NCI-H524 treated with DMSO at 0.1 percent for 48 hours (cell line): ENCODE measurements at places on chromosomes 7 and 10.

GRCh38 chr7:141585592-141586510, 34.6 kb downstream of the AGK start:
- no peak for DNase-seq

GRCh38 chr7:15801551-15801950, 115.1 kb upstream of the MEOX2 start:
- no peak for DNase-seq

GRCh38 chr7:137986252-137987017, 15.5 kb downstream of the CREB3L2 start:
- DNase-seq: no peak

DNA sequence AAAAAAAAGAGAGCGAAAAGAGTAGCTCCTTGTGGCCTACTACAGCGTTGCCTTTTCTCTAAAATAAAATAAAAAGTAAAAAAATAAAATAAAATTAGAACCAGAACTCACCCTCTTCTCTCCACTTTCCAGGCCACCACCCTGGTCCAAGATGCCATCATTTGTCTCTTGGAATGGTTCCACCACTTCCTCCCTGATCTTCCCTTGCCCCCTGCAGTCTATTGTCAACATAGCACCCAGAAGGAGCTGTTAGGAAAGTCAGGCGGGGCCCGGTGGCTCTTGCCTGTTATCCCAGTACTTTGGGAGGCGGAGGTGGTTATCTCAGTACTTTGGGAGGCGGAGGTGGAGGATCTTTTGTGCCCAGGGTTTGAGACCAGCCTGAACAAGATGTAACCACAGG, 7.6 kb upstream of the GRID2IP start:
- DNase-seq: no peak

- DNase-seq: no peak
Observed at GRCh38 chr7:28922624-28923331, 35.4 kb downstream of the TRIL start.

GRCh38 chr7:106140406-106141173, 28.5 kb upstream of the SYPL1 start:
- peak; percentile 67 for DNase-seq

DNA sequence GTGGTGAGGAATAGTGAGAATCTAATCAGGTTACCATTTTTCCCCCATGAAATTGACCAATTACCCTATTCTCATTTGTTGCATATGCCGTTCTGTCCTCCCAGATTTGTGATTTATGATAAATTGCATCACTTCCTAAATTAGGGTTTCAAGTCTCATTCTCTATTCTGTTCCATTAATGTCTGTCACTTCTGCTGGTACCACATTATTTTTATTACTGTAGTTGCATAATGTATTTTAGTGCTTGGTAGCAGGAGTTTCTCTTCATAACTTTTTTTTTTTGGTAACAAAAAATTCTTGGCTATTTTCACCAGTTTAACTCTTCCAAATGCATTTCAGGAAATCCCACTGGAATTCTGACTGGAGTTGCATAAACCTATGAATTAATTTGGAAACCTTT, 44.0 kb upstream of the FAM133B start:
- DNase-seq: no peak

DNA sequence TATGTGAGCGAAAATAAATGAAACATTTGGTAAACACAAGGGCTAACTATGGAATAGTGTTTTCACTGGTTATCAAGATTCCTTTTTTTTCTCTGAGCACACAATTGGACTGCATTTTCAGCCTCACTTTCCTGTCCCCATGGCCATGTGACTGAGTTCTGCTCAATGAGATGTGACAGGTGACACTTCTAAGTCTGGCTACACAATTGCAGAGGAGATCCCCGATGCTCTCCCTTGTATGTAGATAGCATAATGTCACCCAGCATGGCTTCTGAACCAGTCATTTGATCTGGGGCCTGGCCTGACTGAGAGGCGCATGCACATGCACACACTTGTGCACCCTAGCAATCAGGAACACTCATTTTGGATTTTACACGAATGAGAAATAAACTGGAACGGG, 581.8 kb downstream of the GRID1 start:
- no peak for DNase-seq

DNA sequence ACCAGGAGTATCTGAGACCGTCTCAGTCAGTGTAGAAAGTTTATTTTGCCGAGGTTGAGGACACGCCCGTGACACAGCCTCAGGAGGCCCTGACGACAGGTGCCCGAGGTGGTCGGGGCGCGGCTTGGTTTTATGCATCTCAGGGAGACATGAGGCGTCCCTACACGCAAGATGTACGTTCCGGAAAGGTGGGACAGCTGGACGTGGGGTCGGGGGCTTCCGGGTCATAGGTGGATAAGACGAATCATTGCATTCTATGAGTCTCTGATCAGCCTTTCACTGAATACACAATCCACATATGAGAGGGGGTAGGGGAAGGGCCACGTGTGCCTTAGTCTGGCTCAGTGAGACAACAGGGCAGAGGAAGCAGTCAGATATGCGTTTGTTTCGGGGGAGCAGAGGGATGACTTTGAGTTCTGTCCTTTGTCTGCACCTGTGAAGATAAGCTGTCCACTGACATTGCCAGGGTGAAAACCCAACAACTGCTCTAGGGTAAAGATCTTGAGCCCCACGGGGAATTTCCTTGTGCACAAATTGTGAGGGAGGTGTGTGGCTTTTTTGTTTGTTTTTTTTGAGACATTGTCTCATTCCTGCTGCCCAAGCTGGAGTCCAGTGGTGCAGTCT, 66.2 kb downstream of the DNAJB6 start:
- DNase-seq: no peak

DNA sequence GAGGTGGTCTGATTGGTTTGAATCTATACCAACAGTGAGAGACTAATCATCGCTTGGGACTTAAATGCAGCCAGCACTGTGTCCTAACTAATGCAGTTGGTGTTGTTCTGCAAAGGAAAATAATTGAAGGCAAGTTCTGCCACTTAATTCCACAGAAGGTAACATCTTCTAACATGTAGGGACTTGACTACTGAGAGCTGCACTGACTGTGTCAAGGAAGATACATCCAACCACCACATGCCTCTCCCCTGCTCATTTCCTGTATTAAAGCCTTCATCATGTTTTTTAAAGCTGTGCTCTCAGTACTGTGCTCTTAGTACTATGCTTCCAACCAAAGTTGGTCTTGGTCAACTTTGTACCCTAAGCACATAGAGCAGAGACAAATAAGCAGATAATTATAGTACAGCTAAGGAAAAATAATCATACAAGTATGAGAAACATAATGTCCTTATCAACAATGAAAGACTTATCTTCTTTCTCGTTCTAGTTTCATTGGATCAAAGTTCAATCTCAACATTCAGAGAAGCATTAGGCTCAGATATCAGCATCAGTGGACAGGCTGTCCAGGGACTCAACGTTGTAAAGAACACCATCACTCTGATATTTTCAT, 2.8 kb upstream of the CYP3A4 start:
- no peak for DNase-seq

GRCh38 chr7:107014387-107015023, 30.0 kb upstream of the PRKAR2B start:
- DNase-seq: no peak

DNA sequence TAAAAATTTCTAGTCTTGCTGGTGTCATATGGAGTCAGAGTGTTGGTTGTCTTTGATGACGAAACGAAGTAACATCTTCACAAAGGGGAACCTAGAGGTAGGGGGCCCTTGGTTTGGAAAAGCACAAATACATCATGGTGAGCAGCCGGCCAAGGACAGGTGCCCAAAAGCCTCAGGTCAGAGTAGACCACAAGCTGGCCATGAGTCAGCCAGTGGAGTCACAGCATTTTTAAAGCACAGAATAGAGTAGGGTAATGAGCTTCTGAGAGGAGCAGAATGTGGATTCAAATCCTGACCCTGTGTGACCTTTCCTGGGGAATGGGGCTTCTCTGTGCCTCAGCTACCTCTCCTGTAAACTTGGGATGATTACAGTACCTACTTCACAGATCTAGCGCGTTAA, 5.3 kb downstream of the CAMK2B start:
- no peak for DNase-seq

- no peak for DNase-seq
Observed at GRCh38 chr7:135712796-135713195, 15.2 kb downstream of the SLC13A4 start.

- DNase-seq: no peak
Observed at GRCh38 chr7:73429622-73430505, 3.7 kb upstream of the FZD9 start.

DNA sequence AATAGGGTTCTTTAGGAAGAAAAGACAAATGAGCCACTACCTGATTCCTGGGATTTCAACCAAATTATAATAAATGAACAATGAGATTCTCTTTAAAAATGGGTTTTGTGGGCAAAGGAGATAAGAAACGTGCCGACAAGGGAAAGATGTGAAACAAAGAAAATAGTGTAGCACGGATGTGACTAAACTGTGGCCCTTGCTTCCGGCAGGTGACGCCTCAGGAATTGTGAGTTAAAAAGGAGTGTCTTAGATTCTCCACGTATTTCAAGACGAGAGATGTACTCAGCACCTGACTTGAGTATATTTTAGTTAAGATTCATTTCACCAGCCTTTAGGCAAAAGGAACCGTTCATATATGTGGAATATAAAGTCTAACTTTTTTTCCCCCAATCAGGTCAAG, 75.9 kb downstream of the DNAH11 start:
- DNase-seq: no peak

DNA sequence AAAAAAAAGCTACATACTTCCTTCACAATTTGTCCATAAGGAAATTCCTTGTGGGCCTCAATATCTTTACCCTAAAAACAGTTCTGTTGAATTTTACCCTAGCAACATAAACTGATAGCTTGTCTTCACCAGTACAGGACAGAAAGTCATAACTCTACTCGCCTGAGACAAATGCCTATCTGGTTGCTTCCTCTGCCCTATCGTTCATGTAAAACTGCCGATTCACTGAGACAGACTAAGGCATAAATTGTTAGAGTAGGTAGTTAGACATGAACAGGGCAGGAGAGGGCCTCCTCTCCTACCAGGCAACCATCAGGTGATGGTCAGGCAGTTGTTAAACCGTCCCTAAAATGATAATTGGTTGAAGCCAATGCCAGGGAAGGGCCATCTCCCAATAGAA, 25.0 kb downstream of the IFIT3 start:
- DNase-seq: no peak

DNA sequence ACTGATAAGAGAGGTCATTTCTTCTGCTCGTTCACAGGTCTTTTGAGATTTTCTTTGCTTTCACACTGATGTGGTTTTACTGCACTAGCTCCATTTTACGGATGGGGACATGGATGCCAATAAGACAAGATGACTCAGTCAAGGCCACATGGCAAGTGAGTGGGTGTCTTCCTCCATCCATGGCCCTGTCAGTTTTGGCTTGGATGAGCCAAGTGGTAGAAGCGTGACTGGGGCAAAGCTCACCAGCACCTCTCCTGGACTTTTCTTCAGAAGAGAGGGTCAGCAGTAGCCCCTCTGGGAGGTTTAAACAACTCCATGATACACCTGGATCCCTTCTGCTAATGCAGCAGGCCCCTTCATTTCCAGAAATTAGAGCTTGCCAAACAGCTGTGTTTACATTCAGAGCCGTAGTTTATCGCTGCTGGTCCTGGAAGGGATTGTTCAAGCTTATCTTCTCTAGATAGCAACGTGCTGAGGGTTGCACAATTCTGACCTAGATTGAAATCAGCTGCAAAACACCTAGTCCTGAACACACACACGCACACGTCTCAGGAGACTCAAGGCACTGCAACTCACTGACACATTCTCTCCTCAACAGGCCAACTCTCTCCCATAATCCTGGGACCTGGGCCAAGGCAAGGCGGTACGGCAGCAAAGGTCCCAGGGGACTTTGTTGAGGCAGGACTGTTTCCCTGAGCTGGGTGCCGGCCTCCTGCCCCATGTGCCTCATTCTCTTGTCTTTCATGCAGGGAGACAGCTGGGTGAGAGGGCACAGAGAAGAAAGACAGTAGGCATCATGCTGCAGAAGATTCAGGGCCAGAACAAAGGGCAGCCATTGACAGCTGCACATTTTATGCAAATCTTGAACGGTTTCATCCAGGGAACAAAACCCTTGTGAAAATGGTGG, 14.2 kb upstream of the PDCD4 start:
- DNase-seq: no peak

- DNase-seq: no peak
Observed at GRCh38 chr10:81081887-81082620, 544.4 kb downstream of the SH2D4B start.

DNA sequence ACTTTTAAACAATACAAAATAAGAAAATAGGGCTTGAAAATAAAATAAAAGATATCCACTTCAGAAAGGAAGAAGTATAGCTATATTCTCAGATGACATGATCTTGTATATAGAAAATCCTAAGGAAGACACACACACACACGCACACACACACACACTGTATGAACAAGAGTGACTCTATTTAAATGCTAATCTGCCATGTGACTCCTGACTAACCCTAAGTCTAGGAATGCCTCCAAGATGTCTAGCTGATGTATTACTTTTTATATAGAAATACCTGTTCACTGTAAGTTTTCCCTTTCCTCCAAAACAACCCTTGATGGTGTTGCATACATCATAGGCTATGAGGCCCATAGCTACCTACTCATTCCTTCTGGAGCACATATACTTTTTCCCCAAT, 173.1 kb upstream of the LRRTM3 start:
- DNase-seq: no peak

GRCh38 chr7:148587076-148587475, 3.5 kb upstream of the C7orf33 start:
- DNase-seq: peak; percentile 51

DNA sequence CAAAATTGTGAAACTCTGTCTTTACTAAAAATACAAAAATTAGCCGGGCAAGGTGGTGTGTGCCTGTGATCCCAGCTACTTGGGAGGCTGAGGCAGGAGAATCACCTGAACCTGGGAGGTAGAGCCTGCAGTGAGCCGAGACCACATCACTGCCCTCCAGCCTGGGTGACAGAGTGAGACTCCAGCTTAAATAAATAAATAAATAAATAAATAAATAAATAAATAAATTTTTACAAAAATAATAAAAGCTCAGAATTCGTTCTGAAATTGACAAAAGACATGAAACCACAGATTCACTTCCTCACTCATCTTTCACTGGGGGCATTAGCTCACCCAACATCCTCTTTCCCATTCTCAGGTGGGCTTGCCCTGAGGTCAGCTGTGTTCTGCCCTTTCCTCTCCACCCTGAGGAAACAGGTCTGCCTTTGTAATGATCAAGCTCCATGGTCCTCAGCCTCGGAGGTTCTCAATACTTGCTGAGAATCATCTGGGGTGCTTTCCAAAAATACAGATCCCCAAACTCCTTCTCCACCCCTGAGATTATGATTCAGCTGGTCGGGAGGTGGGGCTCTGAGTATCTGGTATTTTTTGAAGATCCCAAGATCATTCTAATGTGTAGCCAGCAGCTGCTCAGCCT, 29.2 kb upstream of the APBB1IP start:
- no peak for DNase-seq

DNA sequence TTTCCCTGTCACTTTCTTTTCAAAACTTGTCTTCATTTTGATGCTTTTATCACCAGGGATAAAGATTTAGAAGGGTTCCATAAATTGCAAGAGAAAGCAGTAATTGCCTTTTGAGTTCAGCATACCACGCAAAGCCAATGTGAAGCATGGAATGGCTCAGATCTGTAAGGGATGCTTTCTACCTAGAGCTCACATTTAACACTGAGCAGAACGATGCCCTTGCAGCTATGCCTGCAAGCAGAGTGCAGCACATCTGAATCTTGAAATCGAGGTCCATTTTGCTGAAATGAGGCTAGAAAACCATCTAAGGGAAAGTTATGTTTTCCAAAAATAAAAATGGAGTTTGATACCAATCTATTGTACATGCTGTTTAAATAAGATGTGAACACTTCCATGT, 171.2 kb upstream of the CELF2 start:
- no peak for DNase-seq

GRCh38 chr10:125344573-125345171, 184.3 kb upstream of the CTBP2 start:
- no peak for DNase-seq

- DNase-seq: no peak
Observed at GRCh38 chr7:20299145-20299544, 31.6 kb upstream of the ITGB8 start.
